Hematopoietic multipotent progenitor cell treated with erythropoietin and hydrocortisone succinate and interleukin-3 and kit ligand, for 6 days (in vitro differentiated cells): ENCODE measurements at places on chromosomes 5 and 9.

DNA sequence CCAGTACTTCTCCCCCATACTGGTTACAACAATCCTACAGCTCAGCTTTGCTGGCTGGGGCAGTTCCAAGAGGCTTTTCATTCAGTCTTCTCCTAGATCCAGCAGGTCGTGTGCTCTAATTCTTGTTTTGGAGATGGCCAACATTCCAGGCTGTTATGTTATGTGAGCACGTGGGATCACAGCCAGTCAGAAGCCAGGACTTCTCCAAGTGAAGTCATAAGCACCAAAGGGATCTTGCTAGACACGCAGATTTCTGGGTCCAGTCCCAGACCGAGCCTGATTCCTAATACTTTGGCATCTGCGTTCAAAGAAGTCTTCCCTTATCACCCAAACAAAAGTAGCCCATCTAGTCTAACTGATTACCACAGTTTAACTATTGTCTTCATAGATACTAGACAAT is 1.4 kb upstream of the LARP1 start:
- peak; percentile 38 for DNase-seq

GRCh38 chr5:92552206-92553160 is 1028.5 kb downstream of the NR2F1-AS1 start:
- peak; percentile 12 for DNase-seq

GRCh38 chr5:127298036-127298429 is 7.4 kb downstream of the MEGF10 start:
- no peak for DNase-seq

DNA sequence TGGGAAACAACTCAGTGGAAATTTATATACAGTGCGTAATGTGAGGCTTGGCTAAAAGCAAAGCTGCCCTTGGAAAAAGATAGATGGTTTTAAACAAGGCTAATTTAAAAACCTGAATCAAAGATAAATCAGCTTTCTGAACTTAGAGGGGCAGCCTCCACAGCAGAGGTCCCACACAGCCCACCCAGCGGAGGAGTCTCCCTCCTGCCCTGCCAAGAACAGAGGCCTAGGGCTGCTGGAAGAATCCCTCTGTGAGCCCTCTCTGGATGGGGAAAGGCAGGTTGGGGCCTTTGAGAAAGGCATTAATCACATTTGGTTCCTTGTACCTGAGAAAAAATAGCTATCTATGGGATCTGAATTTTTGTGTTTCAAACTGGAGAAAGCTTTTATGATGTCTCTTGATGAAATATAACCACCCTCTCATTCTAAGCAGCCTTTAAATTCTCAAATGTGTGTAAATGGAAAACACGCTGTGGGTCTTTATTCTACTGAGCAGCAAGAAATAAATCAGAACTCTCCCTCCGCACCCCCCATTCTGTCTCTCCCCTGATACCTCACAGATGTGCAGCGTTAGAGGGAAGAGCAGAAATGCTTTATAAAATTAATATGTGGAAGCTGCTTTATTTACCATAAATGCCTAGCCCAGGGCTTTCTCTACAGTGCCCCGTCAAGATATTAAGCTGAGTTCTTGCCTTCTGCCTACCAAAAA is 329.2 kb downstream of the EFNA5 start:
- no peak for DNase-seq
